ENCODE measurements at places on chromosomes 4 and X. TPM values are rescaled to one million over a fixed set of nuclear protein-coding genes. Genes with fewer than 3 reads are reported as not detected.

- DNase-seq, result no peak
- H3K27me3 ChIP-seq, result no peaks in the 10 kb centered on the region
- no peaks in the 10 kb centered on the region for H3K4me1 ChIP-seq
- H3K4me3 ChIP-seq, result no peak overlapping the region
- H3K36me3 ChIP-seq, result no peaks in the 10 kb centered on the region
Measured at GRCh38 chrX:115696939-115697338, 136.0 kb downstream of the PLS3 start.

RTL3 gene
- not detected for total RNA-seq

GRCh38 chrX:130130990-130131389 lies 20.7 kb upstream of the ELF4 start:
- no peak overlapping the region for H3K27ac ChIP-seq
- no peaks in the 10 kb centered on the region for H3K36me3 ChIP-seq

UCP1 gene
- not detected for total RNA-seq

DNA sequence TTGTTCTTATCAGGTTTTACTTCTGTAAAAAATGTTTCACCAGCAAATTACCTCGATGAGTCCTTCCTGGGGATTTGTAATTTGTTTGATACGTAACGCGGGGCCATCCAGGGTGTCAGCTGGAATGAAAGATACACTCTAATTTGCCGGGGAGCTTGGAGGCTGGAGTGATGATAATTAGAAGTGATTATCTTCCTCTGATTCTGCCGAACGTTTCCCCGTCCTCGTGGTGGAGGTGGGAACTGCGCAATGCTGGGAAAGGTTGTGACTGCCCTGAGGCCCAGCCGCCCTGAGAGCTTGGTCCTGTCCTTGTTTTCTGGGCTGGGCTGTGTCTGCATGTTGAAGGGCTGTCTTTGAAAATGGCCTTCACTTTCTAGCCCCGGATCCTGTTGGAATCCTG lies 48.0 kb downstream of the SORCS2 start:
- no peak for DNase-seq
- no peak overlapping the region for H3K4me3 ChIP-seq
- no peak overlapping the region for H3K27ac ChIP-seq
- peaks cover 5% of the 10 kb centered on the region for H3K4me1 ChIP-seq

TEX11 gene
- not detected for total RNA-seq

PTCHD1 gene
- total RNA-seq, result not detected

Measured in ovary (tissue), 10 donors.